Stimulated activated CD4-positive, alpha-beta T cell treated with anti-CD3 and anti-CD28 coated beads, Interleukin-4, amount 100 ng/mL, for 24 hours (primary cell): ENCODE measurements at places on chromosomes 6 and 20.

DNA sequence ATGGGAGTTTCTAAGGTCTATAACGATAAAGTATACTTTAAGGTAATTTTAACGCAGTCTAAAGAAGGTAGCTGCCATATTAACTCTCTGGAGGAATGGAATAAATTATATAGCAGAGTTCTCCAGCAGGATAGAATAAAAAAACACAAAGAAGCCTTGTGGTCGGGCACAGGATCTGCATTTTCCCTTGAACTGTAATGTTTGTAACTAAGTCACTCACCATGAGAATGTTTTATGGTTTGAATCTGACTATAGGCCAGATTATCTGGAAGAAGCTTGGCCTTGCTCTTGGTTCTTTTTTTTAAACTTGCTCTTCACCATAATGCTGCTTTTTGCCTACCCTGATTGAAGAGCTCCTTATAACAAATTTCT is 238.8 kb upstream of the NOX3 start:
- no peak for DNase-seq

DNA sequence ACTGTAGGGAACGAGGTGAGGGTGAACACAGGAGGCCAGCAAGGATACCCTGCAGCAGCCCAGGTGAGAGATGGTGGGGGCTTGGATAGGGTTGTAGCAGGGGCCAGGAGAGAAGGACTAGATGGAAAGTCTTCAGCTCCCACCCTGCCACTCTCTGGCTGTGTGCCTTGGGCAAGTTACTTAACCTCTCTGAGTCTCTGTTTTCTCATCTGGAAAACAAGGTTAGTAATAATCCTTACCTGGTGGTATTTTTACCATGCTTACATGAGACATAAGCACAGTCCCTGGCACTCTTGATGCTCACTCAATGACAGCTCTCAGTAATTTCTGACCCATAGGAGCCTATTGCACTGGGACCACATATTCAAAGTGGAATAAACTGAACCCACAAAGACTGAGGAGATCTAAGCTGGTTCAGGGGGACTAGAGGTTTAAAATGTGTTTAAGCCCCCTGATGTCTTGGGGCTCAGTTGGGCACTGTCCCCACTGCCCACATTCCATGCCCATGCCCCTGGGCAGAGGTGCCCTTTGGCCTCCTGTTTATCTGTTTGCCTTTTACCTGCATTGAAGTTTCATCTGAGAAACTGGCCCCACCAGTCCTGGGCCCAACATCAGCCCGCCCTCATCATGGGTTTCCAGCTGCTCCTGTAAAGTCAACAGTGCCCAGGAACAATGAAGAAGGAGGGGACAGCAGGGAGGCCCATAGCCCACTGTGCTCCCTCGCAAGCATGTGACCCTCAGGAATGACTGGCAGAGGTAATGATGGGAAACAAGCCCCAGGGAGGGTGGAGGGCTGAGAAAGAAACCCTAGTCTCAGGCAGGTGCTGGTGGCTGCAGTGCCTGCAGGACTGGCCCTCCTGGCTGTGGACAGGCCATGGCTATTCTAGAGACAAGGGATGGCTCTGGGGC is 104.0 kb downstream of the VEGFA start:
- no peak for DNase-seq

- DNase-seq, result no peak
Observed at GRCh38 chr20:9280666-9281065, 211.8 kb downstream of the PLCB4 start.

- DNase-seq, result no peak
Observed at GRCh38 chr20:11929947-11930346, 12.3 kb downstream of the BTBD3 start.

DNA sequence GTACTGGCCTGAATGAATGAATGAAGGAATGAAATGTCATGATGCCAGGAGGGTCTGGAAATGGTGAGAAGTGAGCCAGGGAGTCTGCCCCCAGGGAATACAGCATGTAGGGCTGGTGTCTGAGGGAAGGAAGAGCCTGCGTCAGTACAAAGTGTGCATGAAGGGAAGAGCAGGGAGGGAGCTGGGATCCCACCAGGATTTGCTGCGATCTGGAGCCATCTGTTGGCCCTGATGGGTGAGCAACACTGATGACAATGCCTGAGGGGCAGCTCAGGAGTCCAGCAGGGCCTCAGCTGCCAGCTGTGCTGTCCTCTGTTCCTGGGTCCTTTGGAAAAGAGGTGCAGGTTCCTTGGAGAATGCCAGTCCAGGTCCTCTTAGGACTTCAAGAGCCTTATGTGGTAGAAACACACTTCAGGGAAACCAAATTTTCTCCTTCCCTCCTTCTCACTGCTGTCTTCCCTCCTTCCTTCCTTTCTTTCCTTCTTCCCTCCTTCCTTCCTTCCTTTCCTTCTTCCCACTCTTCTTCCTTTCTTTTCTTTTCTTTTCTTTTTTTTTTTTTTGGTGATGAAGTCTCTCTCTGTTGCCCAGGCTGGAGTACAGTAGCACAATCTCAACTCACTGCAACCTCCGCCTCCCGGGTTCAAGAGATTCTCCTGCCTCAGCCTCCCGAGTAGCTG is 11.5 kb downstream of the BPI start:
- no peak for DNase-seq

- DNase-seq, result no peak
Observed at GRCh38 chr6:42113936-42114636, 28.3 kb downstream of the C6orf132 start.

DNA sequence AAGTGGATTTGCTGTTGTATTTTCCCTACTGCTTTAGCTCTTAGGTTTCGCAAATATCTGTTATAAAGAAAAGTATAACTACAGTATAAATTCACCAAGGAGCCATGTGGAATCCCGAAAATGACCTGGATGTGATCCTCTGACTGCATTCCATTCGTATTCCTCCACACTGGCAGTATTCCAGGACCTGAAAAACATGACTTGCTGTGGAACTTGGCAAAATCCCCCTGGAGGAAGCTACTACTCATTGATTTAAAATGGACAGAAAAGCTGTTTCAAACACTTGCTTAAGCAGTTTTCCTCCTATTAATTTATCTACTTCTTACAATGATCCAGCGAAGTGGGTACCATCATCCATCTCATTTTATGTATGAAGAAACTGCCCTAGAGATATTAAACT is 13.3 kb upstream of the ENPP5 start:
- DNase-seq, result no peak

- DNase-seq, result no peak
Observed at GRCh38 chr20:2706688-2707352, 14.2 kb downstream of the EBF4 start.

- DNase-seq, result peak; percentile 70
Observed at GRCh38 chr6:34027445-34027936, 118.4 kb downstream of the GRM4 start.

DNA sequence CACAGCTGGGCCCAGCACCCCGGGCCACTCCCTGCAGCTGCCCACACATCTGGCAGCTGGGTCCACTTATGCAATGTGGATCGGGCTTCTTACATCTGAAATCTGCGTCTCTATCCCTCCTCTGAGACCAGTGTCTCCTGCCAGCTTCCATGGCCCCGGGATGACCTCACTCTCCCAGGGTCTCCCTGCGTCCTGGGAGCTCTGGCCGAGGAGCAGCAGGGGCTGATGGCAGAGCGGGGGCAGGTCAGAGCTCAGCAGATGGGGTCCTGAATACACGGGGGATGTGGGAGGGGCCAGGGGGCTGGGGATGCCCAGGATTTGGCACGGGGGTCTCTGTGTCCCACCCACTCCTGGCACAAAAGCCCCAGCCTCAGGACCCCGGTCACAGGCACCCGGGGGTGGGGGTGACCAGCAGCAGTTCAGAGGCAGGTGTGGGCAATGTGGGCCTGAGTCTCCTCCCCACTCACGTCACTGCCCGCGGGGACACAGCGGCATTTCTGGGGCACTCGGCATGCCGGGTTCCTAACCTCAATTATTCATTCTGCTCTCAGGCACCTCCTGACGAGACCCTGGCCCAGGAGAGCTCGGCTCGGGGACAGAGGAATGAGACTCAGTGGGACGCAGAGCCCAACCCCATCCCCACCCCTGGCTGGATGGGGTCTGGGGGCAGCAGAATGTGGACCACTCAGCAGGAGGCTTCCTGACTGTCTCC is 16.4 kb downstream of the CHRNA4 start:
- no peak for DNase-seq

- DNase-seq, result no peak
Observed at GRCh38 chr6:168985705-168986104, 267.9 kb downstream of the THBS2 start.

DNA sequence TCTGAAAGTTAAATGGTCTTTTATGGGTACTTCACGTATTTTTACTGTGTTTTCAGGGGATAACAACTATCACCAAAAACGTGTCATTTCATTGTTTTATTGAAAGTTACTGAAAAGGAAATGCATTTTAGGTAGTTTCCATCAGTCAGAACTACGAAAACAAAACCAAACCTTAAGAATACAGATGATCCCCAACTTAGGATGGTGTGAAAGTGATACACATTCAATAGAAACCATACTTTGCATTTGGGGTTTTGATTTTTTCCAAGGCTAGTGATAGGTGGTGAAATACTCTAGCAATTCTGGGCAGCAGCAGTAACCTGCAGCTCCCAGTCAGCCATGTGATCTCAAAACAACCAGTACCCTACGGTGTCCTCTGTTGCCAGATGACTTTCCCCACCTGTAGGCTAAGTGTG is 25.9 kb upstream of the EFHC1 start:
- peak; percentile 37 for DNase-seq

DNA sequence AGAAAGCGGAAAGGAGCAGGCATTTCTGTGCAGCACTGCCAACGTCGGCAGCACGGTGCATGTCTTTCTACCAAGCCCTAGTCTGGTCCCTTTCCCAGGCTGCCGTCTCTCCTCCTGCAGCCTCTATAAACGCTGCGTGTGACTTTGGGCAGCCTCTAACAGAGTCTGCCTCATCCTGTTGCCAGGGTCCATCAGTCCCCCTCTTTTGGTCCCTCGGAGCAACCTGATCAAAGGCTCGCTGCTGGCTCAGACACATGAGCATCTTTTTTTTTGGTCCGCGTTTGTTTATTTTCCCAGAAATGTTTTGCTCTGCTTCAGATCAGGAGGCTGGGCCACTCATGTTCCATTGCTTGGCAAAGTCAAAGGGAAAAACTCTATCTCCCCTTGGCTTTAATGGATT is 166.8 kb upstream of the CST7 start:
- DNase-seq, result no peak

- DNase-seq, result no peak
Observed at GRCh38 chr20:58900397-58900796, 47.9 kb downstream of the GNAS start.

DNA sequence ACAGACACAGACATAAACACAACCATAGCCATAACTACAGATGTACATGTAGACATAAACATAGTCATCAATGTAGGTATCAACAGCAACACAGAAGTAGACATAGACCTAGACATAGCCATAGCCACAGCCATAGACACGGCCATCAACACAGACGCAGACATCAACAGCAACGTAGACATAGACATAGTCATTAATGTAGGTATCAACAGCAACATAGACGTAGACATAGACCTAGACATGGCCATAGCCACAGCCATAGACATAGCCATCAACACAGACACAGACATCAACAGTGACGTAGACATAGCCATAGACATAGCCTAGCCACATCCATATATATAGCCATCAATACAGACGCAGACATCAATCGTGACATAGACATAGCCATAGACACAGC is 258.3 kb upstream of the FOXQ1 start:
- DNase-seq, result no peak

- DNase-seq, result no peak
Observed at GRCh38 chr20:24828992-24829648, 119.9 kb upstream of the CST7 start.

DNA sequence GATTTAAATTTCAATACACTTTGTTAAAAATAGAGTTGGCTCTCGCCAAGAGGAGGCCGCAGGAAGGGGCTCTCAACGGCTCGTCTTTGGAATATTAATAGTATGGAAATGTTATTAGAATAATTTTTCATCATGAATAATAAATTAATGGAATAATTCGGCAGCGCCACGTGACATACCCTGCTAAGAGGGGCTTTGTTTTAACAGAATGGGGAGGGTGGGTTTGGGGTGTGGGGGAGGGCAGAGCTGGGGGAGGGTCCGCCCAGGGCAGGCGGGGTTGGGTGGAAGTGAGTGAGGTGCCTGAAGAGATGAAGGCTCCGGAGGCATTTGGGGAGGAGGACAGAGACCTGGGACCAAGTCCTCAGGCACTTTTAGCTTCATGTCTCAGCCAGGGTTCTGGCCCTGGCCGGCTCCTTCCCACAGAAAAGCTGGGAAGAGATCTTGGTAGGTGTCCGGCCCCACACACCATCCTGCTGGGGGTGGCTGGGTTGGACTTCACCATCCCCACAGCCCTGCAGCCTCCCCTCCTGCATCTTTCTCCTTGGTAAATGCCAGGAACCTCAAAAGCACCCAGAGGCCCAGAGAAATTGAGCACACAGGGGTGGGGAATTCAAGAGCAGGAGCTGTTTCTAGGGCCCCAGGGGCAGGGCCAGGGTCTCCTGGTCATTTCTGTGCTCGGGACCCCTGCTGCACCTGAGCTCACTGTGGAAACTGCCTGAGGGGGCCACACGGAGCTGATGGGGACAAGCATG is 93.6 kb upstream of the BHLHE23 start:
- DNase-seq, result no peak

DNA sequence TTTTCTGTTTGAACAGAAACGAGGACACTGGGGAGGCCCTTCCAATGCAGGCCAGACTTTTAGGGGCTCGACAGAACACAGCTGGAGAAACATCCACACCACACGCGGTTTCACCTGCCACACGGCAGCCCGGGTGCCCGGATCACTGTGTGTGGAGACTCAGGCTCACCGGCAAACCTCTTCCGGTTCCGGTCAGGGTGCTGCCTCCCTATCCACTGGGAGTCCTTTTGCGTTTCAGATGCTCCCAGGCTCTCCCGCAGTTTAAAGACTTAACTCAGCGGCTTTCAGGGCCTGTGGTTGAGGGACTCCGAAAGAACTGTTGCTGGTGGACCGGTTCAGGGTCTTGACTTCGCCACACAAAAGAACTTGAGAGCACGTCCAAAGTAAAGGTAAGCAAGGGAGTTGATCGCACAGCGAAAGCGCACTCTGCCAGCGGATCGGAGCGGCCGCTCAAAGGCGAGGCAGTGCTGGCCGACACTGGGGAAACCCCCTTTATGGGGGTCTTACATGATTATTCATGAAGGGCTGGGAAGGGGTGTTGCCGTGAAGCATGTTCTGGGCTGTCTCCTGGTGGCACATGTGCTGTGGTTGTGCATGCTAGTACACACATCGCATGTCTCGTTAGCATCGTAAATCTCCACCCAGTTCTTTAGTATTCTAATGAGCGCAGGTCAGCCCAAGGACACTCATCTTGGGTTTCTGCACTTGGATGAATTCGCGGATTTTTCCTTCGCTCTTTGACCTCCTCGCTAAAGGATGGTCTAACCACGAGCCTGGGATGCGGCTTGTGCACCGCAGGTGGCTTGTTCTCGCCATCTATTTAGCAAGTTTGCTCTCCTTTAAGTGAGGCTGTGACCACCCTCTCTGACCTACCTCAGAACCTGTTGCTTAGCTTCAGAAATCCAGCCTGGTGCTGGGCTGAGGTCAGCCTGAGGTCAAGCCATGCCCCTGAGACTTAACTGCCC is 180.3 kb downstream of the CDH26 start:
- peak; percentile 35 for DNase-seq

- DNase-seq, result no peak
Observed at GRCh38 chr6:165889636-165890403, 226.8 kb upstream of the PDE10A start.

- peak; percentile 37 for DNase-seq
Observed at GRCh38 chr20:48718786-48719578, 108.8 kb downstream of the PREX1 start.

GRCh38 chr6:44064089-44064947 is 62.9 kb downstream of the MRPL14 start:
- DNase-seq, result no peak
